ENCODE measurements at places on chromosomes 13 and 19. TPM values are rescaled to one million over a fixed set of nuclear protein-coding genes. Genes with fewer than 3 reads are reported as not detected.

DNA sequence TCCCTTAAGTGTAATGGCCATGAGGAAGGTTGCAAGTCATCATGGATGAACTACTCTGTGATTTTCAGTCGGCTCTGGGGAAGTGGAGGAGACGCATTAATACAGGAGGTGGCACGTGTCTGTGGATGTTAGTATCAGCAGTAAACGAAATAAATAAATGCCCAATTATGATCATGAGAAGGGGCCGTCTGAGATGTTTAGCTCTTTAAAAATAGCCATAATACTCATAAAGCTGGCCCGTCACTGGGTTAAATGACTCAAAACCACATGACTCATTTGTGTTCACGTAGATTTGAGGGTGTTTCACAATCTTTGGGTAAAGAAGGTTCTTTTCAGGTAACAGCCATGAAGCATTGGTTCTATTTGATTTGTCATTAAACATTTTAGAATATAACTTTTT is 620.6 kb downstream of the GPC6 start:
- DNase-seq = no peak

- no peak for DNase-seq
Measured at GRCh38 chr19:45879055-45879454, 6.9 kb downstream of the IRF2BP1 start.

GRCh38 chr13:24512197-24512907 is at the start of gene PARP4:
TSS of gene PARP4 (minus strand) at chr13:24512778. CDS start at chr13:24503776, 9,002 bp downstream.
- DNase-seq = peak; percentile 65

GRCh38 chr13:27556109-27556508 is 64.2 kb downstream of the LNX2 start:
- no peak for DNase-seq

- no peak for DNase-seq
Measured at GRCh38 chr13:50085063-50085462, 69.8 kb downstream of the KCNRG start.

The C1QTNF9B gene
- not detected for total RNA-seq

Measured in activated T-helper 2 cell treated with anti-CD3 and anti-CD28 coated beads, Interferon-gamma antibody, Interleukin-2, Interleukin-4, amounts not matched to agents 10 μg/mL and 5 μg/mL and 100 μg/mL, durations not matched to agents 14 hours and 24 hours and 36 hours (primary cell).